ENCODE measurements at places on chromosomes 6 and 20. TPM values are rescaled to one million over a fixed set of nuclear protein-coding genes. Genes with fewer than 3 reads are reported as not detected.

The FLRT3 gene
- not detected for total RNA-seq

DNA sequence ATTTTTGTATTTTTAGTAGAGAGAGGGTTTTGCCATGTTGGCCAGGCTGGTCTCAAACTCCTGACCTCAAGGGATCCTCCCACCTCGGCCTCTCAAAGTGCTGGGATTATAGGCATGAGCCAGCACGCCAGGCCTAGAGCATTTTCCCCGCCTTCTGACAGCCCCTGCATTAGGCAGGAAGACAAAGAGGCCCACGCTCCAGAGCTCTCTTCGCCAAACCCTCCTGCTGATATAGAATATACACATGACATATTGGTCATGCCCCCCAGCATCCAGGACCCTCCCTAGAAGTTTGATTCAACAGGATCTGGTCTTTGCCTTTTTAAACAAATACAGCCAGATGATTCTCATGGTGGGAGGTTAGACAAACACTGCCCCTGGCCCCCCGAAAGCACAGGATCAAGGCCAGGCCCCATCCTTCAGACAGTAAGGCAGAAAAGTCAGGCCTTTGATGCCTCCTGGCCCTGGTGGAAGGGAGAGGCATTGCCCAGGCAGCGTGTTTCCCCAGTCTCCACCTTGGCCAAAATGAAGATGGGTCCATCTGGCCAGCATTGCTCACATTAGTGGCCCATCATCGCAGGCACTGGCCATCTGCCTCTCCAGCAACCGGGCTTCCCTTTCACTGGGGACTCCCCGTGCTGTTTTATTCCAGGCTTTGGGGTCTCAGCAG lies 4.4 kb downstream of the SULF2 start:
- no peak for DNase-seq

- no peak for DNase-seq
Observed at GRCh38 chr20:59633656-59634251, 29.4 kb downstream of the PHACTR3 start.

- DNase-seq: no peak
Observed at GRCh38 chr20:12882832-12883506, 125.8 kb upstream of the SPTLC3 start.

The EDN3 gene
- not detected for total RNA-seq

The EYS gene
- total RNA-seq: not detected

DNA sequence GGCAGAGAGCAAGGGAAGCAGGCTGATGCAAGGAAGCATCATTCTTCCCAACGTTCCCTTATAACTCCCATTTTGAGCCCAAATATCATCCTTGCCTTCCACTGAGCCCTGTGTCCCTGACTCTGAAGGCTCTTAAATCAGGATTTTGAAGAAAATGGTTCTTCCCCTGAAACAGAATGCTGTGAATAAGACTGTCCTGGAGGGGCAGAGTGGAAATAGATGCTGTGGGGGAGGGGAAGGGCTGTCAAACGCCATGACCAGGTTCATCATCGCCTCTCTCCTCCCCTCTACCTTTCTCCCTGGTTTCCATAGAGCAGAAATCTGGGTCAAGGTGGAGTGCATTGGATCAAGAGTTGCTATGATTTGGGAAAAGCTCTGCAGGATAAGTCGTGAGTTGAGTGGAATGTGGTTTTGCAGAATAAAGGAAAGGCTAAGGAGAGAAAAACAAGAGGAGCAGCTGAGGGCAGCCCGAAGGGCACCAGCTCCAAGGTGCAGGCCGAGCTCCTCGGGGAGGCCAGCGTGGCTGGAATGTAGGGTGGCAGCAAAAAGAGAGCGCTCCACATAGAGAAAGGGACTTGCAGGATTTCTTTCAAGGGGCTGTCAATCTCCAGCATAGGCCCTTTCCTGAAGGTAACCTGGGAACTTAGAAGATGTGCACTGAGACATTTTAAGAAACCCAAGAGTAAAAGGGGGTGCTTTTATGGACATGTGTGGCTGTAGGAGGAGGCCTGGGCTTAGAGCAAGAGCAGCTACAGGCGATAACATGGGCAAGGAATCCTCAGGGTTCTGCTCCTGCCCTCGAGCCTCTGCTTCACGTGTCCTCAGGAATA lies 120.8 kb upstream of the CDYL start:
- DNase-seq: no peak

GRCh38 chr6:130367767-130368166 lies 1.9 kb downstream of the TMEM200A start:
- DNase-seq: no peak

DNA sequence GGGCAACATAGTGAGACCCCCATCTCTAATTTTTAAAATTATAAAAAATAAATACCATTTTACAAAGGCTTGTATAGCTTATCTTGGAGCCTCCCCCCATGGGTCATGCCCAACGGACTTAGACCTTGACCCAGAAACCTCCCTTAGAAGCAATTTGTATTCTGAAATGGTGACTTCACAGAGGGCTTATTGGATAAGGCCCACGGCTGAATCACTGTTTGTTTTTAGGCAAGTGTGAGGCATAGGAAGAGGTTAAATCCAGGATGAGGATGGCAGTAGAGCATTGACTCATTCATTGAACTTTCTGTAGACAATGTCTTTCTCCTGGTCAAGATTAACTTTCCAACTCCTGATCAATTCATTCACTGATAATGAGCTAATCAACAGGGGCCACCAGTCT lies 6.2 kb upstream of the SNAI1 start:
- no peak for DNase-seq

- DNase-seq: no peak
Observed at GRCh38 chr6:54491431-54491830, 183.2 kb downstream of the TINAG start.

- no peak for DNase-seq
Observed at GRCh38 chr6:13048113-13048512, 280.2 kb downstream of the TBC1D7 start.

The ABHD16B gene
- not detected for total RNA-seq

DNA sequence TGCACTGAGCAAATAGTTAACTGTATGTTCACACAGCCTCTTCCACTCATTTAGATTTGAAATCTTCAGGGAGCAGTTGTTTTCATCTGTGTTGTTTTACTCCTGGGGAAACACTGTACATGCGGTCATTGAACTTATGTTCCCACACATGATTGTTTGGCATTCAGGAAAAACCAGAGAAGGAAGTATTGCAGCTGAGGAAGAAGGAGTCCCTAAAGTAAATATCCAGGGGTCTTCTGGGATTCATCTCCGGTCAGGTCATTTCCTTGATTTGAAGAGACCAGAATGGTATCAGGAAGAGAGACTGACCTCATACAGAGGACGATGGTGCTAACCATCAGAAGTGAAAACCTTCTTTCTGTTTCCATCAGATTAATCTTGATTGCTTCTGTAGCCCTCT lies 52.5 kb downstream of the DCBLD1 start:
- no peak for DNase-seq

All from activated B cell treated with CpG ODN at 0.5 μM for 24 hours (primary cell).